ENCODE measurements at places on chromosomes 6 and 20. TPM values are rescaled to one million over a fixed set of nuclear protein-coding genes. Genes with fewer than 3 reads are reported as not detected.

GRCh38 chr6:163814494-163815364 lies 400.2 kb downstream of the QKI start:
- peak; percentile 41 for DNase-seq

DNA sequence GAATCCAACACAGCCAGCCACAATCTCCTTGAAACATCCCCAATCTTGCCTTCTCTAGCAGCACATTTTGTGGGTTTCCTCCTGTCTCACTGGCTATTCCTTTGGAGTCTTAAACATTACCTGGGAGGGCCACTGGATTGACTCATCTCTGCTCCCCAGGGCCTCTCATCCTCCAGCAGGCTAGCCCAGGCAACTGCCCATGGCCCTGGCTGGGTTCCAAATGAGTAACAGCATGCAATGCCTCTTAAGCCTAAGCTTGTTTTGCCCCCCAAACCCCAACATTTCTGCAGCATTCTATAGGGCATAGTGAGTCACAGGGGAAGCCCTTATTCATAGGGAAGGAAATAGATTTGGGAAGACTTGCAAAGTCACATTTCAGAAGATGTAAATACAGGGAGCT lies 204.9 kb downstream of the FOXA2 start:
- no peak for DNase-seq

GRCh38 chr20:31770243-31770642 lies 31.2 kb downstream of the TPX2 start:
- DNase-seq: no peak

- DNase-seq: no peak
These were observed 383.6 kb downstream of the PREX1 start for GRCh38 chr20:48444249-48444648.

- DNase-seq: no peak
These were observed 113.4 kb downstream of the DACT2 start for GRCh38 chr6:168206186-168206585.

DNA sequence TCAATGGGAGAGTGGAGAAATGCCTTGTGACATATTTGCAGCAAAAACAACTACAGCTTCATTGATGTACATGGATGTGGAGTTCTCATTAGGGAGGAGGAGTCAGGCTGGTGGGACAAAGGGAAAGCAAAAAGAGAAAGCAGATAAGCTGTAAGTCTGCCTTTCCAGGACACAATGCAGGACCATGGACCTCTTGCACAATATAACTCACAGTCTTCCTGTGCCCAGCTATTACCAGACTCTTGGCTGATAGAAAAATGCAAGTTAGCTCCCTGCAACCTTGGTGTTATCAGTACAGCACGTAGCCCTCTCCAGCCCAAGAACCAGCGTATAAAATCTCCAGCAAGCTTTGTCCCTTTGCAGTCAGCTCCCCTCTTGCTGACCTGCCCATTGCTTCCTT lies 232.3 kb downstream of the NFATC2 start:
- DNase-seq: no peak

COL12A1 gene
- 443 TPM for total RNA-seq

Measured in tongue (tissue), 3 donors.